A549 treated with DMSO at 1 μM for 4 hours (cell line): ENCODE measurements at places on chromosomes 1 and 21. TPM values are rescaled to one million over a fixed set of nuclear protein-coding genes. Genes with fewer than 3 reads are reported as not detected.

The EFNA1 gene
- total RNA-seq, result 30.6 to 50.0 TPM (median 37.3 TPM) in 5 replicates

The OR6P1 gene
- total RNA-seq, result not detected in 5 replicates

The FAM43B gene
- total RNA-seq, result 4.1 to 6.3 TPM (median 5.3 TPM) in 5 replicates

The GPR161 gene
- total RNA-seq, result 9.2 to 15.6 TPM (median 12.6 TPM) in 5 replicates

The ADGRL2 gene
- total RNA-seq, result 10.7 to 15.3 TPM (median 14.1 TPM) in 5 replicates

The KRTAP12-2 gene
- not detected in 5 replicates for total RNA-seq

The LCE5A gene
- 0.31 TPM in 1 of 5 replicates, not detected in the others for total RNA-seq

The PRDM16 gene
- 0.10 to 0.30 TPM (median 0.21 TPM) in 5 replicates for total RNA-seq

The SPATA45 gene
- total RNA-seq, result 0.39 TPM in 1 of 5 replicates, not detected in the others

The EFCAB7 gene
- total RNA-seq, result 2.3 to 4.2 TPM (median 3.4 TPM) in 5 replicates

The LAD1 gene
- 0.55 to 1.1 TPM (median 0.66 TPM) in 5 replicates for total RNA-seq

The TPTE gene
- total RNA-seq, result not detected in 5 replicates
